ENCODE measurements at places on chromosomes 1 and 21.

GRCh38 chr1:87512431-87512830 is 183.8 kb downstream of the LMO4 start:
- no peak for DNase-seq

- no peak for DNase-seq
Observed at GRCh38 chr1:185823467-185823866, 89.3 kb downstream of the HMCN1 start.

GRCh38 chr1:50481142-50481736 is 58.0 kb upstream of the DMRTA2 start:
- no peak for DNase-seq

GRCh38 chr1:164417016-164417704 is 141.8 kb upstream of the PBX1 start:
- no peak for DNase-seq

GRCh38 chr1:232249861-232250777 is 379.8 kb downstream of the SIPA1L2 start:
- DNase-seq: no peak

GRCh38 chr1:109617291-109617801 is 2.1 kb downstream of the GNAT2 start:
- DNase-seq: no peak

DNA sequence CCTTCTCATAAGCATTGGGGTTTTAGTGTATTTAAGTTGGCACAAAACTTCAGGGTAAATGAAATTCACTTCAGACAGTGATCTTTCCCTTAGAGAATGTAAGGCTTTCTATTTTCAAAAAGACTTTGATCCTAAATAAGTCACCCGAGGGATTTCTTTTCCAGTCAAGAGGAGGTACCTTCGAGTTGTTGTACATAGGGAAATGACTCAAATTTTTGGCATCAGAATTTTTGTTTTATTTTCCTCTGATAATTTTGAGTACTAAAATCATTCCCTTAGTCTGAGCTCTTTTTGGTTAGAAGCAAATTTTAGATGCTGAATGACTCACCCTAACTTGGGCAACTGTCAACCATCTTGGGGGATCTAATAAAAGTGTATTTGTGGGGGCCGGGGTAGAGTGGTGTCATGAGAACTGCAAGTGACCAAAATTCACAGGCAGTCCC is 193.9 kb downstream of the DHRS3 start:
- no peak for DNase-seq

GRCh38 chr1:101102426-101103156 is 77.0 kb upstream of the DPH5 start:
- no peak for DNase-seq

- DNase-seq: peak; percentile 2
Observed at GRCh38 chr1:168628807-168629206, 52.4 kb downstream of the XCL1 start.

DNA sequence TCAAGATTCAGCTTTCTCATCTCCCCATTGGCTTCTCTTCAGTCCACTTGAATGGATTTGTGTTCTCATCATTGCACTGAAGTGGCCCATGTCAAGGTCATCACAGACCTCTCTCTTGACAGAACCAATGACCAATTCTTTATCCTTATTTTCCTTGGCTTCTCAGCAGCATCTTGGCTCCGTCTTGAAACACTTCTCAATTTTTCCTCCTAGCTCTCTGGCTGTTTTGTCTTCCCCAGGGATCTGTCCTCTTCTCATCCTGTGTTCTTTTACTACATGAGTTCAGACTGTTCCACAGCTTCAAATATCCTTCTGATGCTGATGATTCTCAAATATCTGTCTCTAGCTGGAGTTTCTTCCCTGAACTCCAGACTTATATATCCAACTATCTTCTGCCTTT is 78.6 kb downstream of the COLGALT2 start:
- no peak for DNase-seq

DNA sequence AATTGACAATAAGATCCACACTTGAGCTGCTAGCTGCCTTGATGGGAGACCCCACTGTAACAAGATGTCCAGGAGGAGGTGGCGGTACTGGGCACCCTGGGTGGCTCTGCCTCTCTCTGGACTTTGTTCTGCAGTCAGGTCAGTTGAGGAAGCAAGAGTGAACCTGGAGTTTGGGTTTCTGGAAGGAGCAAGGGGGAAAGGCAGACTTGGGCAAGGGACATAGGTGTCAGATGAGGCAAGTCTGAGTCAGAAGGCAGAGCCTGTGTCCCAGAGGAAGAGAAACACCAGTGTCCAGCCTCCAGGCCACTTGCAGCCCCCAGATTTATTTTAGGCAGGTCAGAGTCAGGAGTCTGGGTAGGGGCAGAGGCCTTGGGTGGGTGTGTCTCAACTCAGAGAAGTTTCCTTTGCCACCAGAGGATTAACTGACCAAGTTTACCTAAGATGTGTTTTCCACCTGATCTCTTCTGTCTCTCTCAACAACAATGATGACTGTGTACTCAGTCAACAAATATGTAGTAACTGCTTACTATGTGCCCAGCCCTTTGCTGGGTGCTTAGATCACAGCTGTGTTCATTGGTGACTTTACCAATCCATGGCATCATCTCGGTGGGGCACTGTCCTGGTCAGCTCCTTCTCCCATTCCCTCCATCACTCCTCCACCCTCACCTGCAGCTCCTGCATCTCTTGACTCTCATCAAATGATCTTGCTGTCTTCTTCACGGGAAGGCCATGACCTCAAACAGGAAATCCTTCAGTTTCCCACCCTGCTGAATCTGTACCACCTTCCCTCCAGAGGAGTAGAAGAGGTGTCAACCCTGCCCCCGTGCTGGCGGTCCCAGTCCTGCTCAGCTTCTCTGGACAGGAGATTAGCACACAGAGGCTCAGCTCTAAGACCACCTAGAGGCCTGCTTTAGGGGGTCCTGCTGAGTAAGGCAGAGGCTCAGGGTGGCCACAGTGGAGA is 36.6 kb downstream of the ELF3 start:
- DNase-seq: no peak

GRCh38 chr1:238664139-238664538 is 722.2 kb upstream of the CHRM3 start:
- no peak for DNase-seq

DNA sequence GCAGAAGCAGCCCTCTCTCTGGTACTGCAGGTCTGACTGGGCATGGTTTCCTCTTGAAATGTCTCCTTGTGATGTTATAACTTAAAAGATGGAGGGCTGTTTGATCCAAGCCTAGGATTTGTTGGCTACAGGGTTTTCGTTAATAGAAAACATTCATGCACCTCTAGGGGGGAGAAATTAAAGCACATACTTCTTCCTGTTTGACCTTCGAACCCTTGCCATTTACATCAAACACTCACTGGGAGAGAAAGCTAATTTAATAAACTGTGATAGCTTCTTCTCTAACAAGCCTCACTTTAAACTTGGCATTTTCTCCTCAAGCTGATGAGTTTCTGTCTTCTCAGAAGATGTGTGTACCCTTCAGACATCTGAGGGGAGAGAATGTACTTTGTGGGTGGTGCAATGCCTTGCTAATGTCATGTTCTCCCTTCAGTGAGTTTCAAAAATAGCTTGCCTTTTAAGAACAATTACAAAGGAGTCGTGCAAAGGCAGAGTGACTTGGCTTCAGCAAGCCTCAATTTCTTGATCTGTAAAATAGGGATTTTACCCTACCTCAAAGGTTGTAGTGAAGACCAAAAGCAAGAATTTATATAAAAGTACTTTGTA is 20.4 kb downstream of the CACHD1 start:
- DNase-seq: no peak

GRCh38 chr1:246037832-246038231 is 469.2 kb downstream of the SMYD3 start:
- no peak for DNase-seq

- no peak for DNase-seq
Observed at GRCh38 chr1:184152434-184152898, 100.9 kb downstream of the TSEN15 start.

- DNase-seq: no peak
Observed at GRCh38 chr1:108028841-108029388, 63.9 kb upstream of the VAV3 start.

DNA sequence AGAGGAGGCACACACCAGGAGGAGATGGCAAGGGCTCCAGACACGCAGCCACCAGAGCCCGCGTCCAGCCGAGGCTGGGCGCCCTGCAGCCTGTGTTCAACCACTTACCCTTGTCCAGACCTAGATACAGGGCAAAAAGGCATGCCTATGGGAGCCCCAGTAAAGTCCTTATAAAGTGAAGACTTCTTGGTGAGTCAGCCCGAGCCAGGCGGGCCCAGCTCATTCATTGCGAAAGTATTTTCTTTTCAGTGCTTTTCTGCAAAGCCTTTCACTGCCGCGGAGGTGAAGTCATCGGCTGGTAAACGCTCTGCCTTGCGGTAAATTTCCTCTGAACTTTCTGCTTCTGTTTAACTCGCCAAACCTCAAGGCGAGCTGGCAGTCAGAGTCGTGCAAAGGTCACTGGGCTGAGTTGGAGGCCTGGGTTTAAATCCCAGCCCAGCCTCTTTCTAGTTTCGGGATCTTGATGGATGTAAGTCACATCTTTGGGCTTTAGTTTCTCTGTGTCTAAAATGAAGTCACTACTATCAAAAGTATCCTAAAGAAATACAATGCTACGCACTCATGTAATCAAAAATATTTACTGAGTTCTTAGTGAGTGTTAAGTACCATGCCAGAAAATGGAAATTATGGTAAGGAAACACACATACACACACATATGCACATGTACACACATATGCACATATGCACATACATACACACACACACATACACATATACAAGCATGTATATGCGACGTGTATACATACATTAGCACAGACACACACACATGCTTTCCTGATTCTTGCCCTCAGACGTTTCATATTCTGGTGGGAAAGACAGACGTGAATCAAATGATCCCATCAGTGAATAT is 54.7 kb upstream of the IFFO2 start:
- peak; percentile 79 for DNase-seq

GRCh38 chr1:58975888-58976287 is 192.0 kb upstream of the JUN start:
- DNase-seq: no peak

DNA sequence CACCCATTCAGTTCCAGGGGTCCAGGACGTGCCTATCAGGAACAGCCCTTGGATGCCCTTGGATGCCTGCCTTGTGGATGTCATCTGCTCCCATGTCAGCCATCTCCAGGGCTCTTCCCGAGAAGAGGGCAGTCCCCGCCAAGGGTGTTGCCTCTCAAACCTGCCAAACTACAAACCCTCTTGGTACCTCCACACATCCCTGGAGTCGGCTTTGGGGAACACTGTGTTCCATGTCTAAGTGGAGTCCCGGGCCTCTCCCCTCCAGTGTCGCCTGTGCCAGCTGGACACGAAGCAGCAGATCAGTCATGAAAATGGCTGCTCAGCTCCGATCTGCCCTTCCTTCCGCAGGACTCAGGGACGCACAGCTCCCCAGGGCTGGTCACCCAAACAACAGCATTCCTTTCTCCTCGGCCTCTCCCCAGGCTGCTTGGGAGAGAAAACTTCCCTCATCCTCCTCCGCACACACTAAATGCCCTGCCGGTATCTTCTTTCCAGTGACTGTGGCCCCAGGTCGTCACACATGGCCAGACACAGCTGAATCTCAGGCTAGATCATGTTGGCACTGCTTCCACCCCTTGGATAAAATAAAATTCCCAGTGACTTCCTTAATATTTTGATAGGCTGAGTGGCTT is 53.4 kb downstream of the GALNT2 start:
- no peak for DNase-seq

DNA sequence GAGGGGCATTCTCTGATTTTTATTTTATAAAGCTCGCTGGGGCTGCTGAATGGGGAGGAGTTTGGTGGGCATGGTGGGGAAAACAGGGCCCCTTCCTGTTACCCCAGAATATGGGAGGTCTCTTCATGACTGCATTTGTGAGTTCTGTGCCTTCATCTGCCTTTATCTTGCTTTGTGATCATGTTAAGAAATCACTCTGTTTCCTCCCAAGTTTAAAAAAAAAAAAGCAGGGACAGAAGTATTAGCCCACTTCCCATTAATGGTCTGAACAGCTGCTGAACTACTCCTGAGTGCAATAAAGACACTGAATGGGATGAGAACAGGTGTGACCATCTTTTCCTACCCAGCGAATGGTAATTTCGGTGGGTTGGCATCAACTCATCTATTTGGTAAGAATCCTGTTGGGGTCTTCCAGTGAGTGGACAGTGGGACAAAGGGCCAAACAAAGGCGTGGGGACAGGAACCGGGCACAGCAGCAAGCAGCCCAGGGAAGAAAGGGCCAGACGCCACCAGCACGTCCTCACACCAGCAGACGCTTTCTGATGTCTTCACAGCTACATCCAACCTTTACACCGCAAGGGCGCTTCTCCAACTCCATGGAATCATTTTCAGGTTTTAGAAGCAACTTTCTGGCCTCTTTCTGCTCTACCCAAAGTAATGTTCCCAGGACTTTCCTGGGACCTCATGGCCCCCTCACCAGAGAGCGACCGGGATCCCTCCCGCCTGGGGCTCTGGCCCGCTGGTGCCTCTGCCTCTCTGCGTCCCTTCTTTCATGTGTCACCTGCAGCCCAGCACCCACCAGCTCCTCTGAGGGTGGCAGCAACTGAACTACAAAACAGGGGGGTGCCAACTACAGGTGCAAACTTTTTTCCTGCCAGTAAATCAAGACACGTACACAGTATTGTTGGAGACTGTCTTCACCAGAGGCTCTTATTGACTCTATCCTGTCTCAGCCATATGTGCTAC is 160.2 kb downstream of the ADSS2 start:
- no peak for DNase-seq
